ENCODE measurements at places on chromosomes 1 and 21.
A peak's percentile ranks its signal among the peaks of the same experiment; 100 is the strongest.

GRCh38 chr1:169105434-169106094, 926 bp upstream of the ATP1B1 start:
- no peak for DNase-seq

GRCh38 chr1:71930511-71930910, 351.8 kb downstream of the NEGR1 start:
- peak; percentile 23 for DNase-seq

DNA sequence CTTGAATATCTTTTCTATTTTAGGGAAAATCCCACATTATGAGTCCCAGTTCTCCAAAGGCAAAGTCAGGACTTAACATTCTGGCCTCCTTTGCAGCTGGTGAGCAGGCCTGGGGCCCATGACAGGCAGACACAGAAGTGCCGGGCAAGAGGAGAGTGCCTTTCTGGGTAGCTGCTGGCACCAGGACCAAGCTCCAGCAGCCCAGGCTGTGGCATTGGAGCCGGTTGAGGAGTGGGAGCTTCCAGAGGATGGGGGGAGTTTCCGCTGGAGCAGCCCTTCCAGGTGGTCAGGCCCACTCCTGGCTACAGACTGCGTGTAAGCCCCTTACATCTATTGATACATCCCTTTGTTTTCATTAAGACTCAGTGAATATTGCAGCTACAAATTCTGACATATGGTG, 123.9 kb downstream of the URB2 start:
- DNase-seq: no peak

DNA sequence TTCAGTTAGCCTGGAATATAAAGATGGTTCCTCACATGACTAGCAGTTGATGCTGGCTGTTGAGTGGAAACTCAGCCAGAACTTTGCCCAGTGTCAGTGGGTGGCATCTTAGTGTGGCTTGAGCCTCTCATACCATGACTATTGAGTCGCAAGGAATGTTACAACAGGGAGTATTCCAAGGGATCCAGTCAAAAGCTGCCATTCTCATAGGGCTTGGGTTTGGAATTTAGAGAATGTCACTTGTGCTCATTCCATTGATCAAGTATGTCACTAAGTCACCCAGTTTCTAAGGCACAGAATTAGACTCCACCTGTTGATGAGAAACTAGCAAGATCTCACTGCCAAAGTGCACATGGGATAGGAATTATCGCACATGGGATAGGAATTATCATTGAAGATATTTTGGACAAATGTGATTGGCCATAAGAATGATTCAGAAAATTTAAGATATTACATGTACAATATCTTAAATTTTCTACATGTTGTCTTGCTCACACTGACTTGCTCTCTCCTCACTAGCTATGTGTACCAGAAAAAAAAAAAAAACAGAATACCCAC, 1290.7 kb upstream of the ADGRL2 start:
- no peak for DNase-seq

GRCh38 chr1:172826096-172826741, 167.3 kb downstream of the FASLG start:
- DNase-seq: peak; percentile 95

DNA sequence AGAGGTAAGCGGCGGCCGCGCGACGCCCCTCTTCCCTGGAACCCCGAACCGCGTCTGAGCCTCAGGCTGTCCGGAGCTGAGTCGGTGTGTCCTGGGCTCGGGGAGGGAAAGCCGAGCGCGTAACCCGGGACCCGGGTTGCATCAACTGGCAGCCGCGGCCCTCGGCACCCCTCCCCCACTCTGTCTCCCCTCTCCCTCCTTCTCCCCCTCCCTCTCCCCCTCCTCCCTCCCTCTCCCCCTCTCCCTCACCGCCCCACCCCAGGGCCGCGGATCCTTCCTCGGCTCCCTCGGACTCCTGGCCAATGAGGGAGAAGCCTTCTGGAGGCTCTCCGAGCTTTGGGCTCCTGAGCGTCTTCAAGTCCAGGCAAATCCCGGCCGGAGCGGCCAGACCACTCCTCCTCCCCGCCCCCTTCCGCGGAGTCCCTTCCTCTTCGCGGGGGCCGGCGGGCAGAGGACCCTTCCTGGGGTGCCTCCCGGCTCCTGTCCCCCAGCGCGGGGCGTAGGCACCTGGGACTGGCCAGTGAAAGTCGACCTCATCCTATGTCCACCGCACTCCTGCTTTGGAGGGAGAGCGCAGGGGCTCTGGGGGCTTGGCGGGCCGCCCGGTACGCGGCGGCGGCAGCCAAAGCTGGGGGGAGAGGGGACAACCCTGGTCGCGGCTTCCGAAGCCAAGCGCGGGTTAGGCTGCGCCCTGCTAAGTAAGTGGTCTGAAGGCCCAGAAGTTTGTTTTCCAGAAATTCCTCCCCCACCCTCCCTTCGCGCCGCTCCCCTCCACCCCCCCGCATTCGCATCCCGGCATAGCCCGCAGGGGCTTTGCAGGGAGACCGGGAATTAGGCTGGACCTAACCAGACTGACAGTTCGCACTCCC, 850 bp downstream of the SESN2 start:
- peak; percentile 88 for DNase-seq

GRCh38 chr1:27351541-27352107, 9.8 kb downstream of the SYTL1 start:
- DNase-seq: no peak

- peak; percentile 15 for DNase-seq
Observed at GRCh38 chr1:152533327-152533938, 19.2 kb downstream of the CRCT1 start.

Measured in IMR-90 (cell line).